Lung microvascular endothelial cell (primary cell): ENCODE measurements at places on chromosomes 5 and 9. TPM values are rescaled to one million over a fixed set of nuclear protein-coding genes. Genes with fewer than 3 reads are reported as not detected.

DNA sequence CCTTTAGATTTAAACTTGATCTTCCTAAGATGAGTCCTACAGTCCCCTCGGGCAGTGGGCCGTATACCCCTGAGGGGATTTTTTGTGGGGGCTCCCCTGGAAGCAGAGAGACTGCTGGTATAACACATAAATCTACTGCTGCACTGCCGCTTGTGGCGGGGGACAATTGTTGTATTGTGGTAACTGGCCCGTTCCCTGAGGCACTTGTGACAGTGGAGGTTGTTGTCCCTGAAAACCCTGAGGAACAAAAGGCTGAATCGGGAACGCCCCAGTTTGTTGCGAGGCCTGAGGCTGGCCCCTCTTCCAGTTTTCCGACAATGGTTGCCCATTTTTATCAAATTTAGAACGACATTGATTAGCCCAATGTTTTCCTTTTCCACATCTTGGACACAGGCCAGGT is 4.7 kb upstream of the TMEM141 start:
- DNase-seq: no peak

GRCh38 chr5:157903117-157903450 is 44.1 kb upstream of the CLINT1 start:
- no peak for DNase-seq

CD180 gene
- total RNA-seq: under 0.01 TPM in 2 replicates

NDFIP1 gene
- total RNA-seq: 37.7 and 53.0 TPM in 2 replicates

DNA sequence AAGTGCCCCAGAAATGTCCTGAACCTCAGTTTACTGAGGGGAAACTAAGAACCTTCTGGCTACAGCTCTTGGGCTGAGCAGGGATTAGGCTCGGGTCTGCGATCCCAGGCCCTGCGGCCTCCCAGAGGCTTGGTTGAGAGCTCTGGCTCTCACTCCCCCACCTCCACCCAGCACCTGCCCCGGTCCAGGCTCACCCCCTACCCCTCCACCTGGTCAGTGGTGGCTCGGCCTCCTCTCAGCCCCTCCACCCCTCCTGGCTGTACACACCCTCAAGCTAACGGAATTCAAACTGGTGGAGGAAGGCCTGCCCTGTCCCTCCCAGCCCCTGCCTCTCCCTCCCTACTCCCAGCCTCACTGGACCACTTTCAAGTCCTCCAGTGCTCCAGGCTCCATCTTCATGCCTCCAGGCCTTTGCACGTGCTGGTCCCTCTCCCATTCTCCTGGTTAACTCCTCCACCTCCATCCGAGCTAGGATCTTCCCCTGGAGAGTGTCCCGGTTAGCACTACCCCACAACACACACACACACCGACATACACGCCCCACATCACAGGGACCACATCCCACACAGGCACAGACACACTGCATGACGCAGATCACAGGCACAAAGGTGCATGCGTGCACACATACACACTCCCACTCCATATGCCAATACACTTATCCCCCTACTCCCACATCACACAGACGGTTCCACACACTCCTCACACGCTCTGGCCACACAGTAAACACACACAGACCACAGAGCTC is 130.9 kb downstream of the C9orf50 start:
- DNase-seq: peak; percentile 41

DNA sequence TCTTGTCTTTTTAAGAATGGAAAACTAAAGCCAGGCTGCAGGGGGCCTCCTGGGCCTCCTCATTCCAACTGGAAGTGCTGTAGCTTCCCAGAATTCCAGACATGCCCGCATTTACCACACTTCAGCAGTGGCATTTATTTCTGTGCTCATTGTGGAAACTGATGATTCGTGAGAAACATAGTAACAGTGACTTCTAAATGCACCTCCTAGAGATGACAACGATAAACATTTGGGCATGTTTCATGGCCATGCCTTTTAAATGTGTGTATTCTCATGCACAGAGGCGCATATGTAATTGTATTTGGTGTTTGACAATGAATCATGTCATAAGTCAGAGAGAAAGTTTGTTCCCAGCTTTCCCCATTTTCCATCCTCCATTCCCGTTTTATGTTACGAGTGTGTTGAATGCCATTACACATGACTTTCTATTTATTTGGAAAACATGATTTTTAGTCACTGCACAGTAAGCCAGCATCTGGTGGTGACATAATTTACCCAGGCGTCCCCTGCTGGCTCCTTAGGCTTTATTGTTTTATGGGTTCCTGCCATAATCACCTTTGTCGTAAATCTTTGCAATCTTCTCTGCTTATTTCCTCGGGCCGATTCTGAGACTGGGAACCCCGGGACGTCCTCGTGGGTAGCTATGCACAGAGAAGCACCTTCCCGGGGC is 68.8 kb upstream of the FCN2 start:
- no peak for DNase-seq

ADAMTSL2 gene
- under 0.01 TPM in 2 replicates for total RNA-seq

DNA sequence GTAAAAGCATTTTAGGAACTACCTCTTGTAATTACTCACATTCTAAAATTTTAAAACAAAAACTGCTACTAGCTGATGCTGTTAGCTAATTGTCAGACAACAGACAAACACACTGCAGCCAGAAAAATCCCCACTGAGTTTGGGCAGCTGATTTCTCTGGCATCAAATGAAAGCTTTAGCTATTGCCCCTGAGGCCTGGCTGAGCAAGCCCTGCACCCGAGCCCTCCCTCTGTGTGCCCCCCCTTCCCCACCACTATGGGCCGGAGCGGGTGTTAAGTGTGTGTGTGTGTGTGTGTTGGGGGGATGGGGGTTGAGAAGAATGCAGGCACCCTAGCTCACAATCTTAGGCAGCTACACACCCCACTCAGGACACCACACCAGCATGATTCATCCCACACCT is 2.4 kb downstream of the NEUROG1 start:
- no peak for DNase-seq

SPINK6 gene
- total RNA-seq: not detected in 2 replicates

GRCh38 chr5:34034534-34035327 is 8.3 kb downstream of the C1QTNF3 start:
- no peak for DNase-seq

ANKRD33B gene
- total RNA-seq: 1.4 and 2.6 TPM in 2 replicates
